T-helper 2 cell (primary cell): ENCODE measurements at places on chromosomes 5 and 9.

DNA sequence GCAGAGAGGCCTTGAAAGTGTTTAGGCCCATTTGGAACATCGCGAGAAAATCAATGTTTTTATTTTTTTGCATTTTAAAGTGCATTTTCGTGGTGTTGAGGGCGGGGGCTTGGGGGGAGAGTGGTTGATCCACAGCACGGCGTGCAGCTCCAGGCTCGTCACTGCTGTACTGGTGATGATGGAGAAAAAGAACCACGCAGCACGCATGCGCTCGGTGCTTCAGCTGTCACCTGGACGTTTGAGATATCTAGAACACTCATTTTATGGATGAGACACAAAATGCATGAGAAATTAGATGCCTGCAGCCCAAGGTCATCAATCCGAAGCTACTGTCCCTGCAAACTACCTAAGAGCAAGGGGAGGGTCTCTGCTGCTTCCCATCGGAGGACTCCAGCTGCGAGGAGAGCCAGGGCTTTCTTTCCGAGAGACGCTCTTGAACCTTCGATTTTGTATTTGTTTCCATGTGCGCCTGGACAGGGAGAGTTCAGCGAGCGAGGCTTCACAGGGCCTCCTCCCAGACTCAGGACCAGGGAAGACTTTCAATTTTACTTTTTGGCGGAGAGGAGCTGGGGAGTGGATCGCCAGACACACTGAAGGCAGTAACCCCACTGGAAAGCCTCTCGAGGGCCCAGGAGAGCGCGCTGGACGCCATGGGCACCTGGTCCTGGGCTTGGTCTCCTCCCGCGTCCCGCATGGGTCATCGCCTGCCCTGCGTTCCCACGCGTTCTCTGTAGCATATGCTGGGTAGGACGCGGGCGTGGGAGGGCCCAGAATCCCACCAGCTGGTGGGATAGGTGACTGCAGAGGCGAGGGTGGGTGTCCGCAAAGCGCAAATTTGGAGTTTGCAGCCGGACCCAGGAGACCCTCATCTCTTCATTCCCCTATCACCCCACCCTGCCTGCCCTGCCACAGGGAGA lies 2.5 kb downstream of the DMRT2 start:
- DNase-seq = no peak

- no peak for DNase-seq
These were observed 18.3 kb downstream of the RNF180 start for GRCh38 chr5:64183956-64184355.

DNA sequence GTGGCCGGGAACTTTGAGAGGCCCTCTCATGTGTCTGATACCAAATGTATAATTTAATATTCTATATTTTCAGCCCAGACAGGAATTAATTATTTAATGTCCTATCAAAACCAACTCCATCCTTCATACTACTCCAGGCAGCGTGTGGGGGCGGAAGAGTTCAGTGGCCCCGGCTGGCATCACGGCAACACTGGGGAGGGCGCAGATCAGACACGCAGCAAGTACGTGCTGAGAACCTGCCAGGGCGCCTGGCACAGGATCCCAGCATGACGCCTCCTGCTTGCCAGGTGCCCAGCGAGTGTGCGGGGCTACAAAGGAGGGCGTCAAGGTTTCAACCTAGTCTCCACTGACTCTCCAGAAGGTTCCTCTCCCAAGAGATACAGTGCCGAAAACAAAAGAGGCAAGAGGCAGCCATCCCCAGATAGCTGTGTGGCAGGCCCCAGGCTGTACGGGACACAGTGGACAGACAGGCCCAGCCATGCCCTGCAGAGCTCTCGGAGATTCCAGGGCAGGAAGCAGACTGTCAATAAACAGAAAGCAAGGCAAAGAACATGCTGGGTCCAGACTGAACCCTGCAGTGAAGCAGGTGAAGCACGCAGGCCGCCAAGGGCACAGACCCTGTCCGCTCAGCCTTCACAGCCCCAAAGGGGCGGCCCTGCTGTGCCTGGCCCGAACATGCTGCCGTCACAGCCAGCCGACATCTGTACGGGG lies 110.3 kb downstream of the VAV2 start:
- no peak for DNase-seq

GRCh38 chr9:2729003-2729402 lies 11.7 kb downstream of the KCNV2 start:
- DNase-seq = no peak

- no peak for DNase-seq
These were observed 180.1 kb upstream of the ELL2 start for GRCh38 chr5:96141749-96142148.

- DNase-seq = no peak
These were observed 297.5 kb upstream of the GRIN3A start for GRCh38 chr9:102035929-102036328.

GRCh38 chr5:16673241-16674201 lies 56.7 kb upstream of the RETREG1 start:
- no peak for DNase-seq

GRCh38 chr5:178389796-178390195 lies 157.2 kb upstream of the PHYKPL start:
- no peak for DNase-seq

DNA sequence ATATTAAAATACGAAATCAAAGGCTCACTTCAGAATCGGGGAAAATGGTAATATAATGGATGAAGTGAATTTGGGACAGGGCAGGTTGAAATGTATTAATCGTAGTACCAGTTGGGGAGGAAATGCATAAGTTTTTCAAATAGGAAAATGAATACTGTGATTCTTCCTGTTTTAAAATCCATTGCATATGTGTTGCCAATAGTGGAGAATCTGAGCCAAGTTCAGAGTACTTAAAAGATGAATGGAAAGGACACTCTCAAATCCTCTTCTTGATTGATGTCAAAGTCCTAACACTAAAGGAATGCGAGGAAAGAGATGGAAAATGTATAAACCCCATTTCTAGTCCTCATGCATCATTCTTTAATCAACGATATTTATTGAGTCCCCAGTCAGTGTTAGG lies 160.9 kb upstream of the CCNG1 start:
- no peak for DNase-seq

DNA sequence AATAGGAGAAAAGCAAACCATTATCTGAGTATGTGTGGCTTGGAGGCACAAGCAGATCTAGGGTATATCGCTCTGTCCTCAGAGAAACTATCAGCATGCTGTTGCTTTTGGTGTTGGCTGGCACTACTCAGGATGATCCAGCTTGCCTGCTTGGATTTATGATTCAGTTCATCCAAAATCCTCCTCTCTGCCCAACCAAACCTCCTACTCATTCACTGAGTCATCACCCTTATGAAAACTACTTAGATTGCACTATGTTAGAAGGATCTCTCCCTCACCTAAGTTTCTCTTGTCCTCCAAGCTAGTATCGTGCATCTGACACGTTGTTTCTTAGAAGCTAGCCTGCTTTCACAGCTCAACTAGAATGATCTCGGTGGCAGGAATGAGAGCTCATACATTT lies 14.2 kb upstream of the ZBED3 start:
- DNase-seq = no peak

GRCh38 chr9:37364751-37365360 lies 57.6 kb upstream of the GRHPR start:
- no peak for DNase-seq

- no peak for DNase-seq
These were observed 93.9 kb downstream of the YTHDC2 start for GRCh38 chr5:113607361-113607760.

GRCh38 chr9:68887232-68887631 lies 126.7 kb downstream of the PRKACG start:
- DNase-seq = no peak
